HEK293T (cell line): ENCODE measurements at places on chromosomes 6 and 20.

GRCh38 chr6:121967631-121968030 is 431.8 kb upstream of the HSF2 start:
- DNase-seq: no peak

- no peak for DNase-seq
These were observed 167.4 kb downstream of the COL21A1 start for GRCh38 chr6:56079751-56080540.

- no peak for DNase-seq
These were observed 205.7 kb upstream of the ARG1 start for GRCh38 chr6:131367206-131367873.

DNA sequence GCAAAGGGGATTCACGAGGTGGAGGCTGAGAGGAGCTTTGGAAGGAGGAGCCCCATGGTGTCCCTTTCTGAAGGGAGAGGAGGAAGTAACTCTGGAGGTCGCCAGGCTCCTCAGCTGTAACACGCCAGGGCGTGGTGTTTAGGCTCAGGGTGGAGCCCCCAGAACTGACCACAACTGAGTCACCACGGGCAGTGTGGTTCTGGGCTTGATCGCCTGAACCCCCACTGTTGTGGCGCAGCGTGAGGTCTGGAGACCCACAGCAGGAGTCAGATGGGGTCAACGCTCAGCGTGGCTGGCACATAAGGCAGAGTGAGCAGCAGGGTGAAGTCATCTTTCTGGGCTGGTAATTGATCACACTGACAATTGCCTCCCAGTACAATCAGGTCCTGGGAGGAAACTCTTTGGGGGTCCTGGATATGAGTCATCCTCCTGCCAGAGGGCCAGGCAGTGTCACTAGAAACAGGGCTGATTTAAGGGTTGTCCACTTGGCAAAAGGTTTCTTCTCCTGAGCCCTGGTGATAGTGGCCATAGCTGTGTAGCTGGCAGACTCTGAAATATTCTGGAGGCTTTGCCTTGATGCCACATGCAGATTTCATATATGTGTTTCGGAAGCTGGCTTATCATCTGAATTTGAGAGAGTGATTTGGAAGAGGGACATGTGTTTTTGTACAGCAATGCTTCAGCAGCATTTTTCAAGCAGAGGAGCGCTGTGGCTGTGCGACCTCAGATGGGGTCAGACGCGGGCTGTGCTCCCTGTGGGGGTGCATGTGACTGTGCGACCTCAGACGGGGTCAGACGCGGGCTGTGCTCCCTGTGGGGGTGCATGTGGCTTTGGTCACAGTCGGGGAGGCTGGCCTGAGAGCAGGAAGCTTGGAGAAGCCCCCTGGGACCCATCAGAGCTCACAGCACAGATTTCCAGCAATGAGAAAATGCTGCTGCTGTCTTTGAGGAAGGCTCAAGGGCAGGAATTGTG is 50.0 kb downstream of the SYNJ2 start:
- no peak for DNase-seq

DNA sequence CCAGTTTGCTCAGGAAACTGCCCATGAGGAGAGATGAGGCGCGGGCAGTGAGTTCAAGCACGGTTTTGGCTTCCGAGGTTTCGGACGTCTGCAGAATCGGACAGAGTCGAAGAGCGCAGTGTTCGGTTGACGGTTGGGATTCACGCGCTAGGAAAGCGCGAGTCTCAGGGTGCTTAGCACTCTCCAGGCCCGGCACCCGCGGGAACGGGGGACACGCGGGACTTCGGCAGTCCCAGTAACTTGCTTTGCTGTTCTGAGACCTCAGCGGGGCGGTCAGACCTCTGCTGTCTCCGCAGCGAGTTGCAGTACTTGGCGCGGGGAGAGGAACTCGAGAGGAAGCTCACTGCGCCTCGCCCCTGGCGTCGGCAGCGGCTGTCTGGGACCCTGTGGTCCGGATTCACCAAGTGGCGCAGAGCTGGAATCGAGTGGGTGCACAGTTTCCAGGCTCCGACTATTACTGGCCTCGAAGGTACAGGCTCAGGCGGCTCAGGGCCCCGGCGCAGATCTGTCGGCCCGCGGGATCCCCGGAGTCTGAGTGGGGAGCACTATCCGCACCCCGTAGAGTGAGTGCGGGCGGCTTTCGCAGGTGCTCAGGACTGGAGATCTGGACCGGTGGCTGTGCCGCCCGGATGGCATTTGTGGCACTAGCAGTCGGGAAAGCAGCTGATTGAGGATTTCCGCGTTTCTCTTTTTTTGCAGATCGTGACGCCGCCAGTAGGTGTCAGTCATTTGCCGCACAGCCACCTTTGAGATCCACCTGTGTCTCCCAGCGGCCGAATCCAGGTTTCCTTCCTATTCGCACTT is at the start of gene POM121L2:
Gene POM121L2 (minus strand): TSS at position 128 of the 804 bp plus-strand sequence. CDS start 103 bp downstream, at position 25.
- DNase-seq: peak; percentile 79

DNA sequence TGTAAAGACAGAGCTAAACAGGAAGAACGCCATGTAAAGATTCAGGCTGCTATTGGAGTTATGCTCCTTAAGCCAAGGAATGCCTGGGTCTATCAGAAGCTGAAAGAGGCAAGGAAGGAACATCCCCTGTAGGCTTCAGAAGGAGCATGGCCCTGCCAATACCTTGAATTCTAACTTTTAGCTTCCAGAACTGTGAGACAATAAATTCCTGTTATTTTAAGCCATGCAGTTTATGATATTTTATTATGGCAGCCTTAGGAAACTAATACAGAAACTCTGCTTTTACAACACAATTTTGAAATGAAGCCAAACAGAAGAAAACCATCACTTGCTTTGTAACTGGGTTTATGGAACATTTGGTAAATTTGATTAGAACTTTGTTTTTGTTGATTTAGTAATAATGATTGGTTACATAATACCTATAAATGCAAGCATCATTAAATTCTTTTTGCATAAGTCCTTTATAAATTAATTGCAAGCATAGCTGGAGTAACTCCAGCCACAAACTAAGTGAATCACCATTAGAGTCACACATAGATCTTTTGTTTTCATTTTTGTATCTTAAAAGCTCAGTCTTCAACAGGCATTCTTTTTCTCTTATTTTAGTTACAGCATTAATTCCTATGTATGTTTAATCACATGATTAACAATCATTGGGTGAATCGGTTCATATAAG is 33.5 kb upstream of the TSPYL1 start:
- DNase-seq: no peak

GRCh38 chr6:114061116-114061515 is 90.2 kb upstream of the HDAC2 start:
- DNase-seq: no peak

DNA sequence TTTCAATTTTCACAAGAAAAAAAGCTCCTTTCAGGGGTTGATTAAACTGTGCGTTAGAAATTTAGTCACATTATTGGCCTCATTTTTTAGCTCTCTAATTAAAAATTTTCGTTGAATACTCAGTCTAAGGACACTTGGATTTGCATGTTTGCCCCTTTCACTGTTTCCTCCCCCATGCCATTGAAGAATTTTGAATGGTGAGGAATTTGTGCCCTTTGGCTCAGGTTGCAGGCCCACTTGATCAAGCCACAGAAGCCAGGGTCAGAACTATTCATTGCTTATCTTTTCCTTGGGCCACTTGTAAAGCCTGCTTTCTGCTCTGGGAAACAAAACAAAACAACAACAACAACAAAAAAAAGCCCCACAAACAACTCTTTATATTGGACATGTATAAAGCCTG is 12.2 kb downstream of the LIN28B start:
- no peak for DNase-seq

- DNase-seq: no peak
These were observed 148.2 kb downstream of the RALGAPA2 start for GRCh38 chr20:20564279-20564678.

- no peak for DNase-seq
These were observed 3.4 kb downstream of the HSPA1L start for GRCh38 chr6:31811645-31812044.

DNA sequence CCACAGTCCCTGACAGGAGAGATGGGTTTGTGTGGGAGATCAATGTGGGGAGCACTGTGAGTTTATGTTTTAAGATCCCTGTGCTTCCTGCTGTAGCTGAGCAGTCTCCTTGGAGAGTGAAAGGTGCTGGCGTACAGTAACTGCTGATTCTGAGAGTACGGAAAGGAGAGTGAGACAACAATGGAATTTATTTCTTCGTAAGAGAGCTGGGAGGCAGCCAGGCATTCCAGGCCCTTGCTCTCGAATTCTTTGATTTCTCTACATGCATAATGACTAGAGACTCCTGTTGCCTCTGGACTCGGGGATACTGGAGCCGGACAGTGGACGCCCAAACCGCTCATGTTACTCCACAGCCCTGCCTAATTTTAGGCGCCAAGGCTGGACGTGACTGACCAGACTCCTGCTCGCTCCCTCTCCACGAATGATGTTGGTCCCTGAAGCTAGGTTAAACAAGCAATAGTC is 131.0 kb upstream of the PHACTR1 start:
- DNase-seq: no peak

GRCh38 chr20:48600470-48600945 is 227.3 kb downstream of the PREX1 start:
- DNase-seq: no peak
